ENCODE measurements at places on chromosomes 5 and 9. TPM values are rescaled to one million over a fixed set of nuclear protein-coding genes. Genes with fewer than 3 reads are reported as not detected.

Gene IRX2
- total RNA-seq = 7.0 TPM

Gene CTSV
- total RNA-seq = 36.3 TPM

Gene PLCXD3
- total RNA-seq = 0.55 TPM

Gene INVS
- total RNA-seq = 17.5 TPM

Gene PCDHB15
- 1.6 TPM for total RNA-seq

Gene PCDHGA3
- total RNA-seq = 0.17 TPM

Gene SLC4A9
- not detected for total RNA-seq

Gene ADRB2
- 0.64 TPM for total RNA-seq

Gene WDR38
- not detected for total RNA-seq

Gene TMEM215
- 3.0 TPM for total RNA-seq

Gene MACROH2A1
- 121 TPM for total RNA-seq

Gene PCDHB5
- 8.7 TPM for total RNA-seq

Gene SLC25A51
- 37.1 TPM for total RNA-seq

Gene MCC
- 27.2 TPM for total RNA-seq

Gene CHSY3
- total RNA-seq = 11.9 TPM

Gene FAM151B
- 2.9 TPM for total RNA-seq

Gene SCGB3A1
- total RNA-seq = not detected

GRCh38 chr9:112570671-112571167 lies 84.1 kb downstream of the KIAA1958 start:
- no peak for DNase-seq

GRCh38 chr9:22079873-22080341 lies 70.8 kb upstream of the CDKN2B start:
- DNase-seq = peak; percentile 83

GRCh38 chr9:76162086-76162730 lies 232.0 kb downstream of the RFK start:
- peak; percentile 54 for DNase-seq

DNA sequence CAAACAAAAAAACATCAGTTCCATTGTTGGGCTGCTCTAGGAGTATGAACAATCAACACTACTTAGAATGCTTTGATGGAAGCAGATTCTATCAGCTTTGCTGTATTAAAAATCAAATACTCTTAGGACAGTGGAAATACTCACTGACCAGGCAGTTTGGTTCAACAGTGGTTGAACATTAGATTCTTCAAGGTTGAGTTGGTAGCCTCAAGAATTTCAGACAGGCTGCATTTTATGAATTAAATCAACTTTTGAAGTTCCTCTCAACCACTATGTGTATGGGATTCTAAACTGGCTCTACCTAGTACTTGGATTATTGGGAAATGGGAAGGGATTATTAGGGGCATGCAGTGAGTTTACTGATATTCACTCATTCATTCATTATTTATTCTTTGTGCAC lies 35.0 kb downstream of the ACTBL2 start:
- peak; percentile 82 for DNase-seq

- no peak for DNase-seq
Observed at GRCh38 chr5:5666369-5666768, 243.9 kb downstream of the ICE1 start.

DNA sequence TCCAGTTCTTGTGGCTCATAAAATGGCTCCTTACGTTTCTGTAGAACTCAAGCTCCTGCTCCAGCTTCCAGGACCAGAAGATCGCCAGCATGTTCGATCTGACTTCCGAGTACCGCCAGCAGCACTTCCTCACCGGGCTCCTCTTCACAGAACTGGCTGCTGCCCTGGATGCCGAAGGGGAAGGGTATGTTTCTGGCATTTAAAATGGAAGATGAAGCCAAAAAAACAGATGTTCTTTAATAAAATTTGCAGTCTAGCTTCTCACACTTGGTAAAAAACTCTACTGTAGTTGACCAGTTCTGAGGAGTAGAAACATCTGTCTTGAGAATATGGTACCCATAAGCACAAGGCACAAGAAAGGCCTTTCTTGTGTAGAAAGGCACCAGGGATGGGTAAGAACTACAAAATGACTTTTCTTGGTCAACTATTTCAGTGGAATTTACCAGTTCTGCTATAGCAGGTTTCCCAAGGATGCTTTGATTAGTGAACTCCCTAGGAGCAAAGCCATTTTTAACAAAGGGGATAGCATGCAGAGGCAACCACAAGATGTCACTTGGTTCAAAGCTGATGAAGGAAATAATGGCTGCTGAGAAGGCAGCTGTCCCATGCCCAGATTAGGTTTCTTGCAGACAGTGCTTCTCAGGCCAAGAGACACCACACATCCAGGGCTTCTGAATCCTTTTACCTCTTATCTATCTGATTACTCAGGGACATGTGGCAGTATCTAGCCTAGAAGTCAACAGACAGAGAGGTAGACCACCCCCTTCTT lies 192.4 kb downstream of the DOCK8 start:
- no peak for DNase-seq

GRCh38 chr5:61587125-61587524 lies 255.1 kb downstream of the ZSWIM6 start:
- DNase-seq = peak; percentile 90

- DNase-seq = no peak
Observed at GRCh38 chr9:17881371-17881770, 302.5 kb downstream of the SH3GL2 start.

GRCh38 chr9:80012557-80013330 lies 441.0 kb downstream of the TLE4 start:
- no peak for DNase-seq

- no peak for DNase-seq
Observed at GRCh38 chr9:37511016-37512010, 25.6 kb downstream of the POLR1E start.

DNA sequence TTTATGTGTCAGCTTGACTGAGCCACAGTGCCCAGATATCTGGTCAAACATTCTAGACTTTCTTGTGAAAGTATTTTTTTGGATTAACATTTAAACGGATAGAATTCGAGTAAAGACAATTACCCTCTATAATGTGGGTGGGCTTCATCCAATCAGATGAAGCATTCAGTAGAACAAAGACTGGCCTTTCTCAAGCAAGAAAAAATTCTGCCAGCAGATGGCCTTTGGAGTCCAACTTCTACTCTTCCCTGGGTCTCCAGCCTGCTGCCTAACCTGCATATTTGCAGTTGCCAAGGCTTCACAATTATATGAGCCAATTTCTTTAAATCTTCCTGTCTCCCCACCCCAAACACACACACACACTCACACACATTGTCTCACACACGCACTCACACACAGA lies 86.4 kb downstream of the MED10 start:
- no peak for DNase-seq

GRCh38 chr9:125405938-125406809 lies 144.5 kb downstream of the GAPVD1 start:
- DNase-seq = no peak

DNA sequence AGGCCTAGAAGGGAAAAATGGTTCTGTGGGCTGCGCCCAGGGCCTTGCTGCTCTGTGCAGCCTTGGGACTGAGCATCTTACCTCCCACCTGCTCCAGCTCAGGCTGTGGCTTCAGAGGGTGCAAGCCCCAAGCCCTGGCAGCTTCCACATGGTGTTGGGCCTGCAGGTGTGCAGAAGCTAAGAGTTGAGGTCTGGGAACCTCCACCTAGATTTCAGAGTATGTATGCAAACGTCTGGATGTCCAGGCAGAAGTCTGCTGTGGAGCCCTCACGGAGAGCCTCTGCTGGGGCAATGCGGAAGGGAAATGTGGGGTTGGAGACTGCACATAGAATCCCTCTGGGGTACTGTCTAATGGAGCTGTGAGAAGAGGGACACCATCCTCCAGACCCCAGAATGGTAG lies 36.0 kb downstream of the FBXL7 start:
- no peak for DNase-seq

DNA sequence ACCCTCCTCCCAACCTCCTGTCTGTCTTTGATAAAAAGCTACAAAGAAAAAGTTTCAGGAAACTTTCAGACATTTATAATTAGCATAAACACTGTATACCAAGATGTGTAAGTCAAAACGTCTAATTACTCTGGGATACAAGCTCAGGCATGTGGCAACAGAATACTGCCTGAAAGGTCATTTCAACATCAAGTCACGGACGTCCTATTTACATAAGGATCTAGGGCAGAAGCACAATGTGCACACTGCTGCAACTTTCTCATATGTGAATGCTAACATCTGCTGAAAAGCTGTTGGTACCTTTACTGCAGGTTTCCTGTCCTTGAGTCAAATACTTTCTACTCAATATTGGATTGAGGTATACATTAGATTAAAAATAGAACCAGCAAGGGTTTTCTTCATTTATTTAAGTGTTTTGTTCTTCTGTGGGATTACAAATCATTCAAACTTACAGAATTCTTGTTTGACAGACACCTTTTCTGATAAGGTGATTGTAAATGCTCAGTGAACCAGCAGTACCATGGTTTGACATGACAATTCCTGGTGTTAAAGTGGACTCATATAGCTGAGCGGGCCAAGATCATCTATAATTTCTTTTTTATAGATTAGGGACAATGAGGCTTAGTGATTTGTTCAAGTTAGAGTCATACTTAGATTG lies 36.8 kb downstream of the ELL2 start:
- no peak for DNase-seq

GRCh38 chr5:43078956-43079355 lies 38.8 kb upstream of the ANXA2R start:
- peak; percentile 82 for DNase-seq

GRCh38 chr5:93800988-93801811 lies 59.8 kb upstream of the POU5F2 start:
- DNase-seq = peak; percentile 68

- DNase-seq = peak; percentile 86
Observed at GRCh38 chr9:132609829-132610228, 27.4 kb downstream of the BARHL1 start.

- no peak for DNase-seq
Observed at GRCh38 chr5:4053136-4053535, 457.5 kb downstream of the IRX1 start.

- no peak for DNase-seq
Observed at GRCh38 chr5:104355350-104355749, 792.8 kb upstream of the NUDT12 start.

DNA sequence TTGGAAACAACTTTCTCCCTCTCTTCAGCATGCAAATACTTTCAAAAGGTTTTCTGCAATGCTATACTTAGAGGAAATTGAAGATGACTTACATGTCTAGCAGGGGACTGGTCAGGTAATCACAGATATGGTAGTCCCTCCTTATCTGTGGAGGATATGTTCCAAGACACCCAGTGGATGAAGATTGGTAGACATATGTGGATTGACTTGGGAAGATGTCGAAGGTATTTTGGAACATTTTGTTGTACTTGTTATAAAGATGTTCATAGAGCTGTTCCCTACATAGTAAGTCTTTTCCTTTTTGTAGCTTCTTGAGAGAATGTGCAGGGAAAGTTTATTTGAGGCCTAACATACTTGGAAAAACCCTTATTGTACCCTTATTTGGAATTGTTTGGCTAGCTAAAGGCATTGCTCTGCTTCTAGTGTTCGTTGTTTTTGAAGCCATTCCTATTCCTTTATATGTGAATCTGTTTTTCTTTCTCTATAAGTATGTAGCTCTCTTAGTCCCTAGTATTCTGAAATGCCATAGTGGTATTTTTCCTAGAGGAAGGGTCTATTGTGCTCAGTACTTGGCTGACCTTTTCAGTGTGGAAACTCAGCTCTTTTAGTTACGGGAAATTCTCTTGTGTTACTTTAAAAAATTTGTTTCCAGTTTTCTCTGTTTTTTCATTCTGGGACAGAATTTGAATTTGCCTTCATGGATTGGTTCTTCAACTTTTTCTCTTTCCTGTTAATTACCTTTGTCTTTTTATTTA lies 25.7 kb downstream of the GPR151 start:
- no peak for DNase-seq

- no peak for DNase-seq
Observed at GRCh38 chr9:847505-847904, 6.0 kb downstream of the DMRT1 start.

GRCh38 chr5:85921590-85921989 lies 696.2 kb upstream of the COX7C start:
- DNase-seq = no peak

- no peak for DNase-seq
Observed at GRCh38 chr5:30878296-30878695, 315.2 kb upstream of the CDH6 start.

DNA sequence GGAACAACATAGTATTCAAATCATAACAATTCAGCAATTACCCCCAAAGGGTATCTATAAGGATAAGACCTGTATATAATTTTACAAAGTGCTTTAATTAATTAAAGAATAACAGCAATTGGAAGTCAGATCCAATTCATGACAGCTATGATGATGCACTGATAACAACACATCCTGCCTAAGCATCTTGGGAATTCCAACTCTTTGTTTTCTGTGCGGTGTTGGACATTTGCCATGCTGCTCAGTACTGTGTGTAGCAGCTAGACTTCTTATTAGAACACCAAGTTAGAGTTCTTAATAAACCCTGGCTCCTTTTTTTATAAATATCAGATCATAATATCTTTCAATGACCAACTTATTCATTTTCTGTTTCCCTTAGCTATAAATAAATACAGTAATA lies 209.0 kb downstream of the SEC61B start:
- DNase-seq = peak; percentile 75

DNA sequence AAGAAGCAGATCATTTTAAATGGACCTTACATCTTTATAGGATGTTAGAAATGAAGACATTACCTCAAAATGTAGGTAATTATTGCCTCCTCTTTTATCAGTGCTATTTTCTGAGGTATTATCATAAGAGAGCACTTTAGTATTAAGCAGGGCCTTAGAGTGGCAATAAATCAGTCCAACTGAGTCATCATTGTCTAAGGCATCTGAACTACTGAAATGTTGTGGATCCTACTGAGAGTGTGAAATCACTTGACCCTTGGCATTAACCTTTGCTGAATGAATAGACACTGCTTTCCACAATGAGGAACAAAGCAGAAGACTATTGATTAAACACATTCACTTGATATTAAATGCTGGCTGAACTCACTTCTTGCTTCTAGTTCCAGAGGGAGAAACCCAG lies 224.6 kb upstream of the ARRDC3 start:
- DNase-seq = no peak

DNA sequence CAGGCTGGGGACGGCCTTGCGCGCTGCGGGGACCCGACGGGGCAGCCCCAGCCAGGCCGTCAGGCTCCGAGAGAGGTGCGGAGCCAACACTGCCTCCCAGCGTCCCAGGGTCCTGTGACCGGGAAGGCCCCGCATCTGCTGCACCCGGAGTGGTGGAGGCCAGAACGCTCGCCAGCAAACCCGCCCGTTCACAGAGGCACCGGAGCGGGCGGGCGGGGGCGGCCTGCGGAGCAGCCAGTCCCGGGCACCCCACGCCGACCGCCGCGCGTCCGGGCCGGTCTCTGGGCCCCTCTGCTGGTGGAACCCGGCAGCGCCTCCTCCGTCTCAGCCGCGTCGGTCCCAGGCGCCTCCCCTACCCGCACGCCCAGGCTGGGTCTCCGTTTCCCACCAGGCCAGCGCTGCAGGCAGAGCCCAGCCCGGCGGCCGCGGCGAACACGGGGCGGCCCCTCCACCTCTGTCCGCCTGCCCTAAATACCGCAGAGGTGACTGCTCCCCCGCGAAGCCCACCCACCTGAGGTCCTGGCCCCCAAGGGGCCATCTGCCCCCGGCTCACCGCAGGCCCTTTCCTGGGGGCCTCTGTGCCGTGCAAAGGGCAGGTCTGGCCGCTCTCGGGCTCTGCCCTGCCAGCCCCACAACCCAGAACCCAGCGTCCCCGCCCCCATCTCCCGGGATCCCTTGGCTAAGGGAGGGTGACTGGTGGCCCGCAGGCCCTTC lies 15.9 kb downstream of the EXD3 start:
- DNase-seq = peak; percentile 21
